ENCODE measurements at places on chromosomes 2 and 18.

- DNase-seq: no peak
Observed at GRCh38 chr2:45844796-45845457, 193.5 kb downstream of the PRKCE start.

DNA sequence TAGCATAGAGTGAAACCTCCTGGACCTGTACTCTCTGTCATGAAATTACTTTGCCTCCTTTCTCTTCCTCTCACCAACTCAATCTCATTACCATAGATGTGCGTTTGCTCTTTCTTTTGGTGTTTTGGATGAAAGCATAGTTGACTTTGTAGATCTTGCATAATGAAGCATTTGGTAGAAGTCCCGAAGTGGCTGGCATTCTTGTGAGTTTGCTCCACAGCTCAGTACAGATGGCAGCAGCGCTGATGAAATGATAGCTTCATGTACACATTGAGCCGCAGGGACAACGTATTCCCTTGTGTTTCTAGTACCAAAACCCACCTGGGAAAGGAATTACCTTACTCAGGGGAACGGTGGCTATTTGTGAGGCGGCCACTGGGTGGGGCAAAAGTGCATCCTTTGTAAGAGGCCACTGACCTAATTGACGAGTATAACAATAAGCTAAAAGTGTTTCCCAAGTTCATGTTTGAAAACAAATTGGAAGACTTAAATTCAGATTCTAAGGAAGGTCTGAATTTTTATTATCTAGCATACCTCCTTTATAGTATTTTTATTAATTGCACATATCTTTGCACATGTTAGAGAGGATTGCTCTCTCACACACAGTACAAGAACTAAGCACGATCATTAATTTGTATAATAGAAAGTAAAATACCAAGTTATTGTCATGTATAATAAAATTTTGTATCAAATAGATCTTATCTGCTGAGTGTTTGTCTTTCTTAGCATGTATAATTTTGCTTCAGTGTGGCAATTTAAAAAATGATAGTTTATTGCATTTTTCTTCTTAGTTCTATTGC is 25.4 kb upstream of the CDH7 start:
- DNase-seq: peak; percentile 24

- peak; percentile 85 for DNase-seq
Observed at GRCh38 chr2:233470011-233470687, 96.4 kb downstream of the USP40 start.

GRCh38 chr2:182444170-182444569 is 17.3 kb upstream of the PDE1A start:
- DNase-seq: no peak

GRCh38 chr2:50602636-50603327 is 429.1 kb downstream of the NRXN1 start:
- no peak for DNase-seq

DNA sequence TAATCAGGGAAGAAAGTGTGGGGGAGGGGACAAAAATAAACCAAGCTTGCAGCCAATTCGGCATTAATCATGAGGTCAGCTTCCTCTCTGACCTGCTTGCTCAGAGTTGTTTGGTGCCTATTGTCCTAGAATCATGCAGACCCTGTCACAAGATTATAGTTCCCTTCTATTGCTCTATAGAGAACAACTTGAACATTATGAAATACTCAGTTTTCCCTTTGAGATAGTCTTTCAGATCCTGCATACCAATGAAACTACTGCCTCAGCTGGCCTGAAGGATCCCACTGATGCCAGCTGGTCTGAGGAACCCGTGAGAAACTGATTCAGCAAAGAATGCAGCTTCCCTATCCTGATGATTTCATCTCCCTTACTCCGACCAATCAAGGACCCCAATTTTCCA is 955 bp upstream of the BBS5 start:
- DNase-seq: no peak

DNA sequence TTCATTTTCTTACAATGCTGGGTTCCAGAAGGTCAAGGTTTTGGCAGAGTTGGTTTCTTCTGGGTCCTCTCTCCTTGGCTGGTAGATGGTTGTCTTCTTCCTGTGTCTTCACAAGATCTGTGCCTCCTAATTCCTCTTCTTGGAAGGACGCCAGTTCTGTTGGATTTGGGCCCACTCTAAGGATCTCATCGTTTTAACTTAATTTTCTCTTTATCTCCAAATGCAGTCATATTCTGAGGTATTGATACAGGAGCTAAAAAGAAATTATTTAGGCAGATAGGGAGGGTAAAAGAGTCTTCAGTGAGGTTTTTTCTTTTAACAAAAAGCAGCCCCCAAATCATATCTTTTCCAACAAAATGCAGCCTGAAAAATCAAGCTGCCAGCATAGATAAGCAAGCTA is 998.4 kb downstream of the SOCS6 start:
- no peak for DNase-seq

- DNase-seq: no peak
Observed at GRCh38 chr2:101893681-101894381, 97.9 kb upstream of the IL1R2 start.

Measured in dorsolateral prefrontal cortex (tissue), 122 donors.